ENCODE measurements at places on chromosomes 4 and X.
A peak's percentile ranks its signal among the peaks of the same experiment; 100 is the strongest.

GRCh38 chrX:13066391-13066790 lies 22.0 kb upstream of the FAM9C start:
- no peak for DNase-seq

GRCh38 chr4:96766359-96766758 lies 926.5 kb downstream of the PDHA2 start:
- no peak for DNase-seq

DNA sequence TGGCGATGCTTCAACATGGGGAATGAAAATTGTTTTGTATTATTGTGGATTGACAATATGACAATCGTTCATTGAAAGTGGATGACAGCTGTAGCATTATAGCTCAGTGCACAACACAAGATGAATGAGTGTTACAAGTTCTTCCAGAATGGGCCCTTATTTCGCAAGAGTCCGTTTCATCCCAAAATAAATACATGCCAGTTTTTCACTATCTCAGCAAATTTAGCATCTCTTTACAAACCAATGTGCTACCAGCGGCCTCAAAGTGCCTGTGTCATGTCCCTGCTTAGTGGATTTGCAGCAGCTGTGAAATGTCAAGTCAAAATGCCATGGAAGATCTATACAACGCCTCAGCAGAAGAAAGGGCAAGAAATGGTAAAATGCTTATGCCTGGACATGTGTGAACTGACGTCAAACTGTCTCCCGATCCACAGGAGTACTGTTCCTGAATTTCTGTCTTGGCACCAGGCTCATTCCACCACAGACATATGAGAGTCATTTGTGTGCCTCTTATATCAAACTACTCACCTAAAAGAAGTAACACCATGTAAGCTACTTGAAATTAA lies 109.6 kb downstream of the MAML3 start:
- peak; percentile 32 for DNase-seq

- no peak for DNase-seq
Observed at GRCh38 chr4:141684785-141685184, 48.4 kb downstream of the IL15 start.

GRCh38 chr4:122661176-122662160 lies 40.6 kb upstream of the IL21 start:
- DNase-seq = peak; percentile 1

GRCh38 chr4:74283614-74284013 lies 24.7 kb upstream of the EPGN start:
- no peak for DNase-seq

- DNase-seq = no peak
Observed at GRCh38 chr4:154586296-154587033, 4.1 kb downstream of the FGA start.

- no peak for DNase-seq
Observed at GRCh38 chrX:78934866-78935265, 10.3 kb upstream of the P2RY10 start.

- DNase-seq = no peak
Observed at GRCh38 chrX:34343001-34343400, 210.9 kb upstream of the FAM47A start.

DNA sequence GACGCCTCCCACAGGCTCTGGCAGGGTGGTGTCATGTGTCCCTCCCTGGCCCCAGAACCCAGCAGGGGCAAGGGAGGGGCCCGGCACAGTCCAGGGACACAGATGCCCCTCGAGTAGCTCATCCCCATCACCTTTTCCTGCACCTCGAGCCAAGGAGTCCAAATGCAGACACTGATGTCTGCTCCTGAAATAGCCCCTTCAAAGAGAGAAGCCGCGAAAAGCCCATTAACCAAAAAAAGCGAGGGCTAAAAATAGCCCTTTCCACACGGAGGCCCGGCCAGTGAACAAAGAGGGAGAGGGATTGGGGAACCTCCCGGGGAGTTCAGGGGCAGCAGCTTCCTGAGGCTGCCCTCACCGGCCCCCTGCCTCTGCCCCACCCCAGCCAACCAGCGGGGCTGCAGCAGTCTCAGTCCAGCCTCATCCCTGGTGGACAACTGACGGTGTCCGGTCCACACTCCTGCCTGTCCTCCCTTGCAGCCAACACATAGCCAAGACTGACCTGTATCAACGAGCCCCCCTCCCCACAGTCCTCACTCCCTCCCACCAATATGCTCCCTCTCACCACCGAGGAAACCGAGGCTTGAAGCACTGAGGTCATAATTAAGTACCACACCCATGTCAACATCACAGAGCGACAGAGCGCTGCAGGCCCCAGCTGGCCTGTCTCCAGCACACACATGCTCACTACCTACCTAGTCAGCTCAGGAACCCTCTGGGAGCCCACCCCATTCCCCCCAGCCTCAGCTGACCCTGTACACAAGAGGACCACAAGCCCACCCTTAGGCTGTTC lies 23.9 kb downstream of the WDR1 start:
- DNase-seq = peak; percentile 55

DNA sequence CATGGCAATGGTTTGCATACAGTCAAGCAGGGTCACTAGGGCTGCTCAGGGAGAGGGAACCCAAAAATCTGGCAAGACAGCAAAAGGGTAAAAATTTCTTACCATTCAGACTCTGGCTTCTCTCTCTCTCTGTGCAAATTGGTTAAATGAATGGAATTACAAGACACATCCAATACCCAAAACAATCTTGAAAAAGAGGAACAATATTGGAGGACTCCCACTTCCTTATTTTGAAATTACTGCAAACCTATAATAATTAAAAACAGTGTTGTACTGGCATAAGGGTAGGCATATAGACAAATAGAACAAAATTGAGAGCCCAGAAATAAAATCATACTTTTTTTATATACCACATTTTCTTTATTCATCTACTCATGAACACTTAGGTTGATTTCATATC lies 24.1 kb downstream of the ETDA start:
- DNase-seq = peak; percentile 64

DNA sequence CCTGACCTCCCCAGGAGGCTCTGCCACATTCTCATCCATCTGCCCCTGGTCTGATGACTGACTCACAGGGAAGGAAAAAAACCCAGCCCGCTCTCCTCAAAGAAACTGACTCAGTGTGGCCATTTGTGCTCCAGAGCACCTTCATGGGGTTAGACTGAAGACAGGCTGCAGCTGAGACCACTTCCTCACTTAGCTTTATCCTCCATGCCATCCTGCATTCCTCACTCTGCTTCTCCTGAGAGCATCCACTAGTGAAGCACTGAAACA lies 35.9 kb upstream of the HPSE start:
- DNase-seq = no peak

GRCh38 chrX:132443196-132444135 lies 45.4 kb downstream of the MBNL3 start:
- no peak for DNase-seq

DNA sequence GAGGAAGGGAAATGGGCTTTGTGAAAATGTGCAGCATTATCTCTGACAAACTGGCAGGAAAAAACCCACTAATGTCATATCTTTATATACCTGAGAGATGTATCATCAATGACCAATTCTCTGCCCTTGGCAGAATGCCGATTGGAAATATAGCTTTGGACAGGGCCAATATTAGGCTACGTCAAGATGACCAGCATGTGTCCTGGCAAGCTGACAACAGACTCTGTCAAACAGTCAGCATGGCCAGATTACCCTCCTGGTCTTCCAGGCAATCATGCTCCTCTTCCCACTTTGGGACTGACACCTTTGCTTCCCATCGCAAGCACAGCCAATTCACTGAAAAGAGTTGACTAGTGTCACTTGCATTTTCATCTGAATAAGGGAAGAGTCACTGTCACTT lies 57.0 kb downstream of the SORBS2 start:
- no peak for DNase-seq

DNA sequence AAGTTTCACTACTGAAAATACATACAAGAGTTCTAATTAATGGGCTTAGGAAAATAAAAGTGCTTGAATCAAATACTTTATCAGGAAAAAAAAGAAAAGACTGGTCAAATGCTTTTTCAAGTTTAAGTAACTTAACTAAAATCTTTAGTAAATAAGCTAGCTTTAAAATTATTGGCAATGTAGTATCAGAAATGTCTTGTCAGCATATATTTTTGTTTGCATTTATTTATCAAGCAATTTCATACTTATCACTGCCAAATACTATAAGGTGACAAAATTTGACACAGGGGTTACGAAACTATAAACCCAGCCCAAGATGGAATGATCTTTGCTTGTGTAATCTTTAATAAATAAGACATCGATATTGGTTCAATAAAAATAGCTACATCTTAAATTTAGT lies 31.8 kb upstream of the MAGEA4 start:
- DNase-seq = no peak

GRCh38 chrX:71669492-71669891 lies 2.1 kb downstream of the LOC101059915 start:
- no peak for DNase-seq

DNA sequence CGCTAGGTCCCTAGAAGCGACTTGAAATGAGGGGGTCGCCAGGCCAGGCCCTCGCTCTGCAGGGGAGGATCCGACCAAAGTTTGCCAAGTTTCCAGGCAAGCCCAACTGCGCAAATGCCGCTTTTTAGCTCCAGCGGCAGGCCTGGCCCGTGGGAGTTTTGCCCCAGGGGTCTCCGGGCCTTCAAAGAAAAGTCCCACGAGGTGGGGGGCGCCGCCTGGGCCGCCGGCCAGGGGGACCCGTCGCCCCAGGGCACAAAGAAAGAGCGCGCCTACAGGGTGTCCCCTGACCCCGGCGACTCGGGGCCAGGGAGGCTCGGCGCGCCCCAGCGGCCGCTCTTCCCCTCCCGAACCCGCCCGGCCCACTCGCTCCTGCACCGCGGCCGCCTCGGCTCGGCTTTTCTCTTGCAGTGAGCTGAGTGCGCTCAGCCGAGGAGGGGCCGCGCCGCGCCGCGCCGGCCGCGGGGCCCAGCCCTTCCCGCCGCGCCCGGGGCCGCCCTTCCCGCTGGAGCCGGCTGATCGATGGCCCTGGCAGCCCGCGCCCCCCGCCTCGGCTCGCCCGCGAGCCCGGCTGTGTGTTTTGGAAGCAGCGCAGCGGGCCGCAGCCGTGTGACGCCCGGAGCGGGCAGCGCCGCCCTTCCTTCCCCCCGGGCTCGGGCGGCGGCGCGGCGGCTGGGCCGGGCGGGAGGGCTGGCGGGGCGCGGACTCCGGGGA lies 754 bp upstream of the KLF3 start:
- peak; percentile 52 for DNase-seq

- peak; percentile 80 for DNase-seq
Observed at GRCh38 chr4:186726426-186727168, 2.9 kb upstream of the FAT1 start.

- DNase-seq = no peak
Observed at GRCh38 chr4:99029852-99030251, 34.3 kb downstream of the METAP1 start.

DNA sequence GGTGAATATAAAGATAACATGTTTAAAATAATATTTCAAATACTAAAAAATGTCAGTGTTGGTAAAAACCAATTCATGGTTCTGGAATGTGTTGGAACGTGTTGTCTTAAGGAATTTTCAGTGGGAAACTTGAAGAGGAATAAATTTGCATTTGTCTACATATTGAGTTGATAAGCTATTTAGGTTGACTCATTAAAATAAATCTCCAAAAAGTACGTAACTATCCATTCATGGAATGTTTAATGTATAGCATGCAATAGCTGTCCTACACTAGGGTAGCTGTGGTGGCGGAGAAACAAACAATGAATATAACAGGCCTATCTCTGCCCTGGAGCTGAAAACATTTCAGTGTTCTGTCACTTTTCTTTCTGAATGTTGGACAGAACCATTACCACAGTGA lies 20.3 kb downstream of the SHISA3 start:
- DNase-seq = no peak

- DNase-seq = no peak
Observed at GRCh38 chr4:76518241-76518640, 83.2 kb downstream of the SHROOM3 start.

- DNase-seq = no peak
Observed at GRCh38 chr4:172844556-172844955, 324.1 kb upstream of the GALNT7 start.

DNA sequence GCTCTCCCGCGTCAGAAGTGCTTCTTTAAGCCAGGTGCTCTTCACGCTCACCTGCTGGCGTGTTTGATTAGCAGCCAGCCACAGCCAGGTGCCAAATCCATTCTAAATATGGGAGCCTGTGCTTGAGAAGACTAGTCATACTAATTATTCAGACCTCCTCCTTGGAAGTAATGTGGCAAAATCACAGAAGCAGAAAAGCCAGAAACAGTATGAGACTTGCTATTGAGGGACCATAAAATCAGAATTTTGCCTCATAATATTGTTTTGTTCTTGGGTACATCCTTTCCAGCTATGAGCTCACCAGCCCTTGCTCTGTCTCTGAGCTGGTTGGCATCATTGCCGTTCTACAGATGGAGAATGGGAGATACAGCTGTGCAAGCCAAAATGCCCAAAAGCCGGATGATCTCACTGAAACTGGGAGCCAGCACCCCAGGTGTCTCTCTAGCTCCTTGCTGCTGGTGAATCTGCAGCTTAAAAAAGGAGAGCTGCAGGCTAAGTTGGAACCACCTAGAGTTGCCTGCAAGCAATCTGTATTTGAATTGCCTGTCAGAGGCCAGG lies 205.4 kb downstream of the SHROOM3 start:
- DNase-seq = no peak

- DNase-seq = no peak
Observed at GRCh38 chr4:12414181-12414812, 985.6 kb upstream of the HS3ST1 start.

- no peak for DNase-seq
Observed at GRCh38 chr4:148067301-148067916, 335.5 kb downstream of the ARHGAP10 start.

DNA sequence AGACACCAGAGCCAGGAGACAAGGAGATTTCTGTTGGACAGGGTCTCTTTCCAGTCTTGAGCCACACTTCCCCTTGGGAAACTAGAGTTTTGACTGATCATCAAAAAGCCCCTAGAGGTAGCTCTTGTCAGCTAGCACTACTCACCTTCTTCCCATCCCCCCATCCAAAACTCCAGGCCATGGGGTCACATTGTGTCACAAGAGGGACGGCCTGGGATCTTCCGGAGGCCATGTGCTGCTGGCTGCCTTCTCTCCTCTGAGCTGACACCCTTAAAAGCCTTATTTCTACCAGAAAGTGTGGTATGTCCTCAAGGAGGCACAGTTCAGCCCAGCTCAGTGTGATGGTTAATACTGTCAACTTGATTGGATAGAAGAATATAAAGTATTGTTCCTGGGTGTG lies 7.8 kb downstream of the PNMA3 start:
- no peak for DNase-seq

DNA sequence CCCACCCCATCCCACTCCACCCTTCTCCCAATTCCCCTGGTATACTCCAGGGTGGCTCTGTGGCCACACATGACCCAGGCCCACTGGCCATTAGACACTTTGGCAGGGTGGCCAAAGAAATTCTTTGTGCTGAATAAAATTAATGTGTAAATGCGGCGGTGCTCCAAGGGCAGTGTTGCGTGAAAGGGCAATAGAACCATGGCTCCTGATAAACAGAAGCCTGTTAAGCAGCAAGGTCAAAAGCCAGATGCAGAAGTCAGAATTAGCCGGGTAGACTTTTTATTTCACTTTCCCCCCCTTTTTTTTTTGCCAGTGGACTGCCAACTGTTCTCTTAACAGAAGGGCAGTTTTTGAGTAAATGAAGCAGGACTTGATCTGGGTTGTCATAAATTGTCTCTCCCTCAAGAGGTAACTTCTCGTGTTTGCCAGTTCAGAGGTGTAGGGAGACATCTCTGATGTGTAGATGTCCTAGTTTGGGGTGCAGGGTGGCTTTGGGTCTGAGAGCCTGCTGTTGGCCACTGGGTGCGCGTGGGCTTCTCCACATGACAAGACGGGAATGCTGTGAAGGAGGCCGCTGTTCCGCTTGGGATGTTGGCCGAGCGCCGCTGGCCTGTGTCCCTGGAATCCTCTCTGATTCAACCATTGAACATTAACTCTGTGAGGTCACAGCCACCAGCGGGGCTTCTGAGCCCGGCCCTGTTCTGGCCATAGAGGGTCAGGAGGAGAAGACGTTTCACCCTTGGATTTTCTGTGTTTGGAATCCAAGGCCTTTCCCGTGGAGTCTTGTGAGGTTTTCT lies 139.5 kb downstream of the TBL1X start:
- no peak for DNase-seq
